ENCODE measurements at places on chromosomes 12 and 14. TPM values are rescaled to one million over a fixed set of nuclear protein-coding genes. Genes with fewer than 3 reads are reported as not detected.

DNA sequence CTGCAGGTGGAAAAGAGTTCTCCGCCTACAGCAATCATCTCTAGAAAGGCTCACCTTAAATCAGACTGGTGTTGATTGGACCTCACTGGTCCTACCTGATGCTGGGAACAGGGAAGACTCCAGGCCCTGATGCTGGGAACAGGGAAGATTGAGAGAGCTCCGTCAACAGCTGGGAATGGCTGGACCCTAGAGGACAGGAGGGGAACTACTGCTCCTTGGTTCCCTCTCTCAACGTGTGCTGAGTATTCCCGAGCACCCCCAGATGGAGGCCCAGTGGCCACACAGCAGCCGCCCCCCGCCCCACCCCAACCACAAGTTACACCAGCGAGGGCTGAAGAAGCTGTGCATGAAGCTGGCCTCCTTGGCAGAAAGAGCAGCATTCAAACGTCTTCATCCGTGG is 240.3 kb downstream of the SLC15A4 start:
- H3K36me3 ChIP-seq, result no peaks in the 10 kb centered on the region
- no peak overlapping the region for H3K27ac ChIP-seq
- H3K4me1 ChIP-seq, result no peaks in the 10 kb centered on the region
- no peak overlapping the region for H3K4me3 ChIP-seq
- H3K27me3 ChIP-seq, result no peaks in the 10 kb centered on the region

DNA sequence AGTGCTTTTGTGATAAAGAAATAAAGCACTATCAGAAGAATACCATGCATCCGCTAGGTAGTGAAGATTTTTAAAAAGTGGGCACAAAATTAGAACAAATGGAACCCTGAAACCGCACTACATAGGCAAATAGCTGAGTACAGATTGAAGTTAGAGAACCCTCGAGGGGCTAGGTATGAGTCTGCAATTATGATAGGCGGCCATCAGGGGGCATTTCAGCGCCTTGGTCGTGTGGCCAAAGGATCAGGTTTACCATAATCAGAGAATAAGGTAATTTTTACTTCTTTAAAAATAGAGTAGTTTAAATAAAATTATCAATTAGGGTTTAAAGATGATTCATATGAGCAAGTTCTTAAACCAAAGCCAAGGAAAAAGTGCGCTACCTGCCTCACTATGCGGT is 129.8 kb downstream of the TMX1 start:
- H3K36me3 ChIP-seq, result no peaks in the 10 kb centered on the region
- no peak overlapping the region for H3K4me3 ChIP-seq
- H3K27me3 ChIP-seq, result no peaks in the 10 kb centered on the region
- no peak overlapping the region for H3K27ac ChIP-seq

- no peaks in the 10 kb centered on the region for H3K27me3 ChIP-seq
- H3K27ac ChIP-seq, result peak overlapping the region; percentile 68
- H3K36me3 ChIP-seq, result no peaks in the 10 kb centered on the region
Observed at GRCh38 chr12:2283916-2284315, 231.1 kb downstream of the CACNA1C start.

The MYRFL gene
- total RNA-seq, result 0.36 TPM

The TPPP2 gene
- not detected for total RNA-seq

DNA sequence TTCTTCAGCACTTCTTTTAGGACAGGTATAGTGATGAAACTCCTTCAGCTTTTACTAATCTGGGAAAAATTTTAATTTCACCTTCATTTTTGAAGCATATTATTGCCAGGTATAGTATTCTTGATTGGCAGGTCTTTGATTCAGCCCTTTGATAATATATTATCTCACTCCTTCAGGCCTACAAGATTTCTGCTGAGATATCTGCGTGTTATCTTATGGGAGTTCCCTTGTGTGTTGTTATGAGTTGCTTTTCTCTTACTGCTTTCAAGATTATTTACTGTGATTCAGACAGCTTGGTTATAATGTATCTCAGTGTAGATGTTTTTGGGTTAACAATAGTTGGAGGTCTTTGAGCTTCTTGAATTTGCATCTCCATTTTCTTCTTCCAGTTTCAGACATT is 87.4 kb downstream of the ATF7IP start:
- no peak overlapping the region for H3K27ac ChIP-seq
- no peaks in the 10 kb centered on the region for H3K4me1 ChIP-seq
- H3K4me3 ChIP-seq, result no peak overlapping the region
- DNase-seq, result no peak

DNA sequence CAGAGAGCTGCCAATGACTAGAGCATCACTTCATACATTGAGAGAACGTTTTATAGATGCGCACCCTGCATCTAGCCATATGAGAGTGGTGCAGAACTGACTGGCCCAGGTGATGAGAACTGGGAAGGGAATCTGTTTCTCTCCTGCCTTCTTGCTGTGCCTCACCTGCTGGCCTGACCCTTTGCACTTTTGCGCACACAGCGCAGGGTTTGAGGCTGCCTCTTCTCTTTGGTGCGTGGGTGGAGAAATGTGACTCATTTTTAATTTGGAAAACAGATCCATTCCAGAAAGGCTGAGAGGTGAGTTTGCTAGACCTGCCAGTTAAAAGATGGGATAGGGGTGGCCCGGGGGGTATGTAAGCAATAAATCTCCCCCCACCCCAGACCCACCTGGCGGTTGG is 453 bp upstream of the ESRRB start:
- DNase-seq, result no peak
- no peak overlapping the region for H3K4me3 ChIP-seq
- H3K27me3 ChIP-seq, result no peaks in the 10 kb centered on the region
- no peak overlapping the region for H3K27ac ChIP-seq
- no peaks in the 10 kb centered on the region for H3K36me3 ChIP-seq

GRCh38 chr12:49928471-49928870 is 22.1 kb upstream of the AQP2 start:
- H3K36me3 ChIP-seq, result no peaks in the 10 kb centered on the region
- H3K27me3 ChIP-seq, result no peaks in the 10 kb centered on the region
- H3K4me1 ChIP-seq, result no peaks in the 10 kb centered on the region
- DNase-seq, result no peak
- H3K4me3 ChIP-seq, result no peak overlapping the region

The C1R gene
- 769 TPM for total RNA-seq

DNA sequence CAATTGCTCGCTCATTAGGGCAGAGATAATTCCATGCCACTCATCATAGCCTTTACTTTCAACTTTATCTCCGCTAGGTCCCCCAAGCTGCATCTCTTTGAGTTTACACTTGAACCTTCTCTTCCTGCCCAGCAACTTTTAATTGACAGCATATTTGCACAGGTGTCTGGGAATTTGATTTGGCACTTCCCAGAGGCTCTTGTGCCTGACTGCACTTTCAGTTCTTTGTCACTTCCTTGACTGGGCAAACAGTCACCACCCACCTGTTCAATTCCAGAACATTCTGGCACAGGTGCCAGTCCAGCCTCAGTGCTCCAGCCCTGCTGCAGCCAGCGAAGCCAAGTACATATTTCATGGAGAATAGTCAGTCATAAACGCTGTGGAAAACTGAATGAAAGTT is 110.1 kb upstream of the LRIG3 start:
- DNase-seq, result no peak
- no peaks in the 10 kb centered on the region for H3K27me3 ChIP-seq
- no peak overlapping the region for H3K27ac ChIP-seq
- H3K36me3 ChIP-seq, result no peaks in the 10 kb centered on the region
- no peak overlapping the region for H3K4me3 ChIP-seq
- no peaks in the 10 kb centered on the region for H3K4me1 ChIP-seq

The GNPTAB gene
- 43.3 TPM for total RNA-seq

The SNRNP35 gene
- total RNA-seq, result 23.3 TPM

DNA sequence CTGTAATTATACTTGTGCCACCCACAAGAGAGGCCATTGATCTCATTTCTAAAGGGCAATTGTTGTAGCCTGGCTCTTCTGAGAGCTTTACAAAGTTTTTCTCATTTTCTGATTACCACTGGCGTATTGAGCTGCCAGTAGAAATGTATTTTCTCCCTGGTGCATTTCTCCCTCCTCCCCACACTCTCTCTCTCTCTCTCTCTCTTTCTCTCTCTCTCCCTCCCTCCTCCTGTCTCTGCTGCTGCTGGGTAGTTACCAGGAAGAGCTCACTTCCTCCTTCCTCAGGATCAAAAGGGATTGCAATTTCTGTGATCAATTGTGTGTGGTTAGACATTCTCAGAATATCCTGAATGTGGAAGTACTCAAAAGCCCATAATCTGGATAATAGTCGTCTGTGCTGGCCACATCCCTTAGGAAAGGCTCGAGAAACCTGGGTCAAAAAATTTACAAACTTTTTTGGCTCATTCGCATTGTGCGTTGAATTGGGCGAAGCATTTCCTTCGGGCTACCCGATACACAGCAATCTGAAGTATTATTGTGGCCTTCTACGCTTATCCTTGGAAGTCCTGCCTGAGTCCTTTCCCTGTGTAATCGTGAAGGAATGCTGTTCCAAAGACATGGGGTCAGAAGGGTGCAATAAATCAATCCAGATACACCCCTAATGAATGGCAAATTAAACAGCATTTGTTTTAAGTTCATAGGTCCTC is 254.8 kb downstream of the MSRB3 start:
- H3K4me1 ChIP-seq, result no peaks in the 10 kb centered on the region
- no peaks in the 10 kb centered on the region for H3K27me3 ChIP-seq
- no peak overlapping the region for H3K27ac ChIP-seq
- DNase-seq, result no peak

DNA sequence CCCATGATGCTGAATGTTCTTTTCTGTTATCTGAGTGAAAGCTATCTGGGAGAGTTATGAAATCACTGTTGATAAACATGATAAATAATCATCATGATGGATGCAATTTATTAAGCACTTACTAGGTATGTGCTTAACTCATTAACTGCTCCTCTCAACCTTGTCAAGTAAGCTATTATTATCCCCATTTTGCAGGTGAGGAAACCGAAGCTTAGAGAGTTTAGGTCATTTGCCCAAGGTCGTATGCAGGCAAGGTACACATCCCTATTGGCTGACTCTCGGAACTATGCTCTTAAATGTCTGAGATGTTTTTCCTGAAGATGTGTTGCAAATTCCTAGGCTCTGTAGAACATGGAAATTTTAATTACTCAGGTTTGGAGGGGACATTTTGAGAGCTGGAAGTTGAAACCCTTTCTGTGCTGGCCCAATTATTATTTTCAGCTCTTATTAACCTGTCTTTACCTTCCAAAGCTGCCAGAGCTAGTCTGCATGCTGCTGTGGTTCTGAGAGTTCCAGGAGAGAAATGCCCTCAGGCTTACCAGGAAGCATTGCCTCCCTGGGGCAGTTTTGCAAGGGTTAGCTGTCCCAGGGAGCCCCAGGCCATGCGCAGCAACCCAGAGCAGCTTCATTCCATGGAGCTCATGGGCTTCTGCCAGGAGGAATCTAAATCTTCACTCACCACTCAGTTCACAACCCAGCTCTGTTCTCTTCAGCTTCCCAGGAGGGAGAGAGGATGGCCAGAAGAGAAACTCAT is 55.6 kb upstream of the OAS1 start:
- H3K4me3 ChIP-seq, result no peak overlapping the region
- H3K27me3 ChIP-seq, result no peaks in the 10 kb centered on the region
- no peak overlapping the region for H3K27ac ChIP-seq
- H3K36me3 ChIP-seq, result no peaks in the 10 kb centered on the region
- no peak for DNase-seq

- H3K27me3 ChIP-seq, result no peaks in the 10 kb centered on the region
- no peaks in the 10 kb centered on the region for H3K4me1 ChIP-seq
- no peak overlapping the region for H3K27ac ChIP-seq
- H3K36me3 ChIP-seq, result no peaks in the 10 kb centered on the region
Observed at GRCh38 chr12:107429006-107429705, 256.4 kb upstream of the PWP1 start.

The USP30 gene
- 7.3 TPM for total RNA-seq

- no peaks in the 10 kb centered on the region for H3K4me1 ChIP-seq
- H3K36me3 ChIP-seq, result no peaks in the 10 kb centered on the region
- no peak for DNase-seq
- no peak overlapping the region for H3K27ac ChIP-seq
- H3K4me3 ChIP-seq, result no peak overlapping the region
Observed at GRCh38 chr14:29150659-29151058, 384.1 kb downstream of the FOXG1 start.

The KERA gene
- not detected for total RNA-seq

The PIWIL1 gene
- not detected for total RNA-seq

DNA sequence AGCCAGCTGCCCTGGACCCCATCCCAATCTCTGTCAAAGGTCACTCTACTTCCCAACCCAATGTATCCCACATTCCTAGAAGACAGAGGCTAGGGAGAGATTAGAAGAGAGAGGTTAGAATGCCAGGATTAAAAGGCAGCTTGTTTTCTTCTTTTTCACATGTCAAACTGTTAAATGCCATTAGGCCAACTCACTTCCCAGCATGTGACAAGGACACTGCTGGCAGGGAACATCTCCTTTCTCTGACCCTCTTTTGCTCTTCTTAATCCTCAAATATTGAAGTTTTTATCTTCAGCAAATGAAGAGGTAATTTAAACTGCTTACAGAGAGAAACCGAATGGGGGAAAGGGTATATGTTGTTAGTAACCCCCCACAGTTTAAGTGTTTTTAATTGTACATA is 89.1 kb downstream of the BBS10 start:
- no peaks in the 10 kb centered on the region for H3K36me3 ChIP-seq
- DNase-seq, result no peak
- no peak overlapping the region for H3K4me3 ChIP-seq
- H3K4me1 ChIP-seq, result peaks cover 3% of the 10 kb centered on the region

The CACNA1C gene
- 70.4 TPM for total RNA-seq

The SCN8A gene
- 0.42 TPM for total RNA-seq

GRCh38 chr12:113393749-113394148 is 9.9 kb downstream of the SDS start:
- no peak overlapping the region for H3K27ac ChIP-seq
- H3K4me3 ChIP-seq, result no peak overlapping the region
- DNase-seq, result no peak
- no peaks in the 10 kb centered on the region for H3K4me1 ChIP-seq
- no peaks in the 10 kb centered on the region for H3K27me3 ChIP-seq

DNA sequence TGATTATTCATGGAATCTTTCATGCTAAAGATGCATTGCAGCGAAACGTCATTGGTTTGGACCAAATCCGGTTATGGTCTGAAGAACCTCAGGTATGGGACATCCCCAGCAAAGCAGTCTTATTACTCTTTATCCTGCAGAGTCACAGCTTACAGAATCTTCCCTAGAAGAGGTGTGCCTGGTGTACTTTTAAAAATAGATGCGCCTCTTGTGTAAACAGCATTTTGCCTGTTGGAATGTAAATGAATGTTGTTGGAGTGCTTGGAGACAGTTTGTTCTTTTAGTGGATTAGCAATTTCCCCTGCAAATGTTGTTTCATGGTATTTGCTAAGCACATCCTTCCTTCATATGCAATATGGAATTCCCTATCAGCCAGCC is 242.5 kb downstream of the ZFP36L1 start:
- H3K36me3 ChIP-seq, result no peaks in the 10 kb centered on the region
- DNase-seq, result no peak
- no peak overlapping the region for H3K4me3 ChIP-seq
- H3K27me3 ChIP-seq, result no peaks in the 10 kb centered on the region

DNA sequence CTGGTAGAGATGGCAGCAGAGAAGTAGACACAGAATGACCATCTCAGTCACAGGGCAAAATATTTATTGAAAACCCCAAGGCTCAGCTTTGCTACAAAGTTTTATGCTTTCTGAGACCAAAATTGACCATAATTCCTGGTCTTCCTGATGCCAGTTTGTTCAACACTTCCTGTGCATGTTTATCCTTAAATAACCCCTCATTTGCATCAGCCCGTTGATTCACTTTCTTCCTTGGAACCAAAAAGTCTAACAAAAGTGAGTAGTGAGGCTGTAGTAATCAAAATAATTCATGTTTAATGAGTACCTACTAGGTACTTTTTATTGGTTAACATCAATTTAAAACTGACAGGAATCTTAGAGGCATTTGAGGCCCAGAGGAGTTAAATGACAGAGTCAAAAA is 51.7 kb downstream of the TRHDE start:
- no peaks in the 10 kb centered on the region for H3K27me3 ChIP-seq
- no peak for DNase-seq
- H3K27ac ChIP-seq, result no peak overlapping the region
- H3K4me1 ChIP-seq, result no peaks in the 10 kb centered on the region
- H3K36me3 ChIP-seq, result no peaks in the 10 kb centered on the region

The KLRG1 gene
- 4.1 TPM for total RNA-seq
